ENCODE measurements at places on chromosomes 3 and 15.

GRCh38 chr15:62106096-62106495, 39.3 kb downstream of the C2CD4A start:
- no peak for DNase-seq

DNA sequence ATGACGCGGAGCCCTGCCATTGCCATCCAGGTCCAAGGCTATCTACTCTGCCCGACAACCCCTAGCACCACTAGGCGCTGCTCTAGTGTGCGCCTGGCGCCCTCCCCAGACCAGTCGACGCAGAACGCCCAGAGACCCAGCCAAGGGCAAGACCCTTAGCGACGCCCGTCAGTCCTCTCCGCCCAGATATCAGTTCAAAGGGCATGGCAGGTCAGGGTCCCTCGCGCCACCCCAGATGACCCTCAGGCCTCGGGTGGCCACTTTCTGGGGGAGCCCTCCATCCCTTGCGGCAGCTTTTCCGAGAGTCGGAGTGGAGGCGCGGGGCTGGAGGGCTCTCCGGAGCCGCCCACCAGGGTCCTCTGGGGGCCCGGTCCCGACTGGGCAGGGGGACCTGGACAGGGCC, 371 bp upstream of the CLSTN2 start:
- peak; percentile 36 for DNase-seq

DNA sequence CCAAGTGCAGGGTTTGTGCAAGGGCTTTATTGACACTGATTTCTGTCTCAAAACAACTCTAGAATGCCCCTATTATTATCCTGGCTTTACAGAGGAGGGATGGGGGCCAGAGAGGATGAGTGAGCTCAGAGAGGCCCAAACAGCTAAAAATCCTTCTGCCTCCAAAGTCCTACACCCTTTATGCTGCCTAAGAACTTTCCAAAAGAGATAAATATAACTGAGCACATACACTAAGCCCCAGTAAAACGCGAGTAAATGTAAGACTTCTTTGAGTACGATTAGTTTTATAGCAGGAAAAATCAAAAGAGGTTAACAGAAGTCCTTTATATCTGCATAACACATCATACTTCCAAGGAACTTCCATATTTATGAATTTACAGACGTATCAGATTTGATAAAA, 149.1 kb downstream of the CTNNB1 start:
- no peak for DNase-seq

- DNase-seq = no peak
These were observed 437 bp downstream of the KLF13 start for GRCh38 chr15:31326875-31327668.
